ENCODE measurements at places on chromosomes 12 and 14.
A peak's percentile ranks its signal among the peaks of the same experiment; 100 is the strongest.

DNA sequence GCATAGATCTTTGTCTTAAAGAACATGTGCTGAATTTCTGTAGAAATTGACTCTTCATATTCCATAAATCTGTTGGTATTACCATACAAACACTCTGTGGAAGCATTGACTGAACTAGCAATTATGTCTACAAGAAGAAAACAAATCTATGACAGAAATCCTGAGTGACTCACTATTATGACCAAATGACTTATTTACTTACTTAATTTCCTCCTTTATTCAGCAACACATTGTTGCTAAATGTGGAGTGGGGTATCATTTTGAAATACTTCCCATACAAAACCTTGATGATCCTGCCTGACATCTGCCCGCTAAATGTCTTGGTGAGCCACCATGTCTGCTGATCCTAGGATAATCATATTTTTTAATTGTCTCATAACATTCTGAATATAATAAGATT, 99.1 kb upstream of the SLCO1C1 start:
- no peak for DNase-seq

DNA sequence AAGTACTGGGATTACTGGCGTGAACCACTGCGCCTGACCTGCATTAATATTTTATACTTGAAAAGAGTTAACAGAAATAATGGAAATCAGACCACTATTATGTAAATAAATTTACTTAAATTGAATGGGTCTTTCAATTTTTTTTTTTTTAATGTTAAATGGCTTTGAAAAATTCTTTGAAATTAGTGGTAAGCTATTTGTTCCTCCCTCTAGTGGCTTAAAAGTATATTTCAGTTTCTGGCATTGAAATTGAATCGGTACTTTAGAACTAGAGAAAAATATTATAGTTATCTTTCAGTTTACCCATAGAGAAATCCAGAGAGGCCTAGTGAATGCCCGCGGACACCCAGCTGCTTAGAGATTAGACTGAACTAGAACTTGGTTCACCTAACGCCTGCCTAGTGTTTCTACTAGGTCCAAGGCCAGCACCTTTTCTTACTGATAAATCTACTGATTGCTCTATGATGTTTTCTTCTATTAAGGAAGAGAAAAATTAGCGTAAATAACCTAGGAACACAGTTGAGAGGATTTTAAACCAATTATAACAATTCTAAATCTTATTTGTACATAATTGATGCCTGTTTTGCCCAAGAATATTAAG, 106.5 kb downstream of the EML1 start:
- DNase-seq = peak; percentile 74

- no peak for DNase-seq
These were observed 1123.6 kb upstream of the SEL1L start for GRCh38 chr14:82657186-82657675.

DNA sequence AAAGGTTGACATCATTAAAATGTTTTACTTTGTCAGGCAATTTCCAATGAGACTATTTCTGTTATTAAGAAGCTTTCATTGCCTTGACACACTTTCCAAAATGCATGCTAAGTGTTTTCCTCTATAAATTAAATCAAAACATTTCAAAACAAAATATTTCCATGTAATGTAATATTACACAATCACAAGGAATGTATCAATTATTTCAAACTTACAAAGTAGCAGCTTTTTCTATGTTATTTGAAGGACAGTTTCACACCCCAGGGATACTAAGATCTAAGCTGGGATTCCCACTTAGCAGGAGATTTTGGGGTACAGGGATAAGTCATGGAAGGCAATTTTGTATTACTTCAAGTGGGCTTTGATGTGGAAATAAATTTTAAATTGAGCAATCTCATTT, 144.9 kb downstream of the FOXG1 start:
- DNase-seq = no peak

DNA sequence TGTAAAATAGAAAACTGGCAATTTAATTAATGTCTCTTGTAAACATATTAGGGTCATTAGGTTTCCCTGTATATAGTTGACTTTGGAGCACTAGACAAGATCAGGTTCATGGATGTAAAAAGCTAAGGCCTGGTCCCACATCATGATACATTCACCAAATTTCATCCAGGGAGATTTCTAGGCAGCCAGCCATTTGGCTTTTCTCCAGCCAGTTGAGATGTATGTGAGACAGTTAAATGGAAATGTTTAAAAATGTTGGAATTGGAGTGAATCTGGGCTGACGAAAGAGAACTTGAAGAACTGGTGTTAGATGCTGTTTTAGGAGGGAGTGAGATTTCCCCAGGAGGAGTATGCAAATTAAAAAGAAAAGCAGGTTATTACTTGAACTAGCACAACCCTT, 41.8 kb upstream of the CLEC14A start:
- peak; percentile 4 for DNase-seq

DNA sequence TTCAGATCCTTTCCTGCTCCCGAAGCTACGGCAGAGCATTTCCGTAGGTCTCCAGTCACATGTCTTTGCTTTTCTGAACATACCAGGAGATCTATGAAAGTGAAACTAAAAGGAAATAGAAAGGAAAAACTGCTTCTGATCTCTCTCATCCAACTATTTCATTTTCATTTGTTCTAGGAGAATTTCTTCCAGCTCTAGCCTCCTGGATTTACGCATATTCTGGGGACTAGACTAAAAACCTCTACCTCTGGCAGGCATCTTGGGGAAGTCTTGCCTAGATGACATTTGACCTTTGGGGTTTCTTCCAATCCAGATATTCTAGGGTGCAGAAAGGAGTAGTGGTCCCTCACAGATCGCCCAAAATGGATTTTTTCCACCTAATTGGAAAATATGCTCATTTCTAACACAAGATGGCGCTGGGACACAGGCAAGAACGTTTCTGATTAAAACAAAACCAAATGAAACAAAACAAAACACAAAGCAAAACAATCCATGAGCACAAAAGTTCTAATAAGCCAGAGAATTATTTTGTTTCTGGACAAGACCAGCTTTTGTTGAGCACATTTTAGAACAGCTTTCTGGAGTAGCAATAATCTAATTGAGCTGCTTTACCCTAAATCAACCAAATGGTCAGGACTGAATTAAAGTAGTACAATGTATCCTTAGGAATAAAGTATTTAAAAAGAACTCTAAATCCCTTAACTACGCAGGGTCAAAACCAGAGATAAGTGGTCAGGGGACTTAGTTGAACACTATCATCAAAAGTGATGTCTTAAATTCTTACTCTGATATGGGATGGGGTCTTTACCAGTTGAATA, 12.3 kb upstream of the PARP11 start:
- DNase-seq = peak; percentile 23

GRCh38 chr14:46769292-46769691, 117.7 kb upstream of the RPL10L start:
- no peak for DNase-seq

- no peak for DNase-seq
These were observed 811 bp upstream of the INF2 start for GRCh38 chr14:104688505-104689108.

GRCh38 chr12:91889059-91889458, 256.6 kb downstream of the BTG1 start:
- DNase-seq = no peak

Data from NCI-H1694 (cell line).